ENCODE measurements at places on chromosomes 1 and 21. TPM values are rescaled to one million over a fixed set of nuclear protein-coding genes. Genes with fewer than 3 reads are reported as not detected.

DNA sequence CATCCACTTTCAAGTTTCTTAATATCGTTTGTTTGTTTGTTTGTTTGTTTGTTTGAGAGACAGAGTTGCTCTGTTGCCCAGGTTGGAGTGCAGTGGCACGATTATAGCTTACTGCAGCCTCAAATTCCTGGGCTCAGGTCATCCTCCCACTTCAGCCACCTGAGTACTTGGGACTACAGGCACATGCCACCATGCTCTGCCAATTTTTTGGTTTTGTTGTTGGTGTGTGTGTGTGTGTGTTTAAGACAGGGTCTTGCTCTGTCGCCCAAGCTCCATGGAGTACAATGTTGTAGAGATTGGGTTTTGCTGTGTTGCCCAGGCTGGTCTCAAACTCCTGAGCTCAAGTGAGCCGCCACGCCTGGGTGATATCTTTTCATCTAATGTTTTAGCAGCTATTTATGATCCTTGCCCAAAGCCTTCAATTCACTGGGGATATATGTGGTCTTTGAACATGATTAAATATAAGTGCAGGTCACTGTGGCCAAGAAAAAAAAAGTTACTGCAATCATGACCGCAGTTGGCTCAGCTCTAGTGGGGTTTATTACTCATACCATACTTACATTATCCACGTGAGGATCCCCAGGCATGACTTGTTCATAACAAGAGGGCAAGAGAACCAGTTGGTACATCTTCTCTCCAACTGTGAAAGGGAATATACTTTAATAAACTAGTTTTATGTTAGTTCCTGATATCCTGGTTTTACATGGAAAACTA is 8.0 kb downstream of the RRP1B start:
- DNase-seq = peak; percentile 15

DNA sequence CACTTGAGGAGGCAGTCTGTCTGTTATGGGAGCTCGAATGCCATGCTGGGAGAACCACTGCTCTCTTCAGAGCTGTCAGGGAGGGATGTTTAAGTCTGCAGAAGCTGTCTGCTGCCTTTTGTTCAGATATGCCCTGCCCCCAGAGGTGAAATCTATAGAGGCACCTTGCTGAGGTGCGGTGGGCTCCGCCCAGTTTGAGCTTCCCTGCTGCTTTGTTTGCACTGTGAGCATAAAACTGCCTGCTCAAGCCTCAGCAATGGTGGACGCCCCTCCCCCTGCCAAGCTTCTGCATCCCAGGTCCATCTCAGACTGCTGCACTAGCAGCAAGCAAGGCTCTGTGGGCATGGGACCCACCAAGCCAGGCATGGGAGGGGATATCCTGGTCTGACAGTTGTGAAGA is 247.5 kb downstream of the LMX1A start:
- no peak for DNase-seq

- no peak for DNase-seq
These were observed 48.4 kb downstream of the LTN1 start for GRCh38 chr21:28944296-28944695.

Gene RPRD2
- 31.9 TPM for total RNA-seq

- DNase-seq = no peak
These were observed at the start of gene ANGPTL7 for GRCh38 chr1:11188858-11189451. TSS of gene ANGPTL7 (plus strand) at chr1:11189355. CDS start at chr1:11189580, 225 bp downstream.

Gene SYT14
- not detected for total RNA-seq

DNA sequence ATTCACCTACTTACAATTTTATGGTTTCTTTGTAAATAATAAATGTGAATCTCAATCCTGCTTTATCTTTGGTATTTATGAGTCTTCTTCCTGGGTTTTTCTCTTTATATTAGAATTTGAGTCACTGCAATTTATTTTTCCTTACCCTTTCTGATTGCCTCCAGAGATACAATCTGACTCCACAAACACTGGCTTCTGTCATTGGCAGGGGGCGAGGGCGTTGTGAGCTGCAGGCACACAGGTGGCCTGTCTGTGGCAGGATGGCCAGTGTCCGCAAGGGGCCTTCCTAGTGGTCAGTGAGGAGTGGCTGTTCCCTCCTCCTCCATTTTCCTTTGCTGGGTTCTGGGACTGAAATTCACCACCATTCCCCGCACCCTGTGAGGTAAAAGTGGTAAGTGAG is 2.0 kb upstream of the MTARC1 start:
- DNase-seq = no peak

- DNase-seq = peak; percentile 7
These were observed 569 bp upstream of the DAB1 start for GRCh38 chr1:57424231-57425027.

DNA sequence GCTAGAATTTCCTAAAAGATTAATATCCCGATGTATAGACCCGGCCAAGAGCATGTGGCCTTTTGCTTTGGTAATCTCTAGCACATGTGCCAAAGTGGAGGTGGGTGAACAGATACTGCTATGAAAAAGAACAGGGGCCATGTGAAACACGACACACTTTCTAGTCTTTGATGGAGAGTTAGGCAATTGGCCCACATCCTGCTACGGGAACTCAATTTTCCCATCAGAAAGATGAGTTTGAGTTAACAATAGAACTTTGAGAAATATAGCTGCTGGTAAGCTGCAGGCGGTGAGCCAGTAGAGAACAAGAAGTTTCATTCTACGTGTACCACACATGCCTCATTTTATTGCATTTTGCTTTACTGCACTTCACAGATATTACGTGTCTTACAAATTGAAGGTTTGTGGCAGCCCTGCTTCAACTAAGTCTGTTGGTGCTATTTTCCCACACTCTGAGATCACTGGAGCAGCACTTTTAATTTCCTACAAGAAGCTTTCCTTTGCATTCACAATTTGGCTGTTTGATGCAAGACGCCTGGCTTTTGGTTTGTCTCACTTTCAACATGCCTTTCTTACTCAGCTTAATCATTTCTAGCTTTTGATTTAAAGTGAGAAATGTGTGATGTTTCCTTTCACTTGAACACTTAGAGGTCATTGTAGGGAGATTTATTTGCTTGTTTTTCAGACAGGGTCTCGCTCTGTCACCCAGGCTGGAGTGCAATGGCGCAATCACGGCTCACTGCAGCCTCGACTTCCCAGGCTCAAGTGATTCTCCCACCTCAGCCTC is 46.3 kb downstream of the HTR6 start:
- peak; percentile 59 for DNase-seq

- no peak for DNase-seq
These were observed 8.8 kb downstream of the SEC16B start for GRCh38 chr1:177960939-177961622.

Gene F5
- 81.5 TPM for total RNA-seq

Gene TNFRSF8
- total RNA-seq = 63.5 TPM

- DNase-seq = no peak
These were observed 38.3 kb downstream of the ZC3H11B start for GRCh38 chr1:219574484-219575087.

- no peak for DNase-seq
These were observed 159.0 kb upstream of the RUNX1 start for GRCh38 chr21:35208104-35208503.

DNA sequence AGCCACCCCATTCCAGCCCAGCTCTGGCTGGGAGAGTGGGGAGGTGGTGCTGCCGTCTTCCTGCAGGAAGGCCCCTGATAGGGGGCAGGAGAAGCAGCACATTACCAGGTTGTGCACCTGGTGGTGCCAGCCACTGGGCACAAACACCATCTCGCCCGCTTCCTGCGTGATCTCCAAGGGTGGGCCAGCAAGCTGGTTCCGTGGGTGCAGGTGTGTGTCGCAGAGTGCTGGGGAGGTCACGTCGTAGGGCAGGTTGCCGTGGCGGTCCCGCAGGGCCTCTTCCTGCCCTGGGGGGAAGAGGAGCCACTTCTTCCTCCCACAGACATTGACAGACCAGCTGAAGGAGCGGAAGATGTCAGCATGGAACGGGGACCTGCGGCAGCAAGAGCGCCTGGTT is 1.8 kb downstream of the JMJD4 start:
- no peak for DNase-seq
